Stimulated activated CD8-positive, alpha-beta memory T cell treated with anti-CD3 and anti-CD28 coated beads, Interleukin-4, amount 100 ng/mL, for 48 hours (primary cell): ENCODE measurements at places on chromosomes 3 and 15.

DNA sequence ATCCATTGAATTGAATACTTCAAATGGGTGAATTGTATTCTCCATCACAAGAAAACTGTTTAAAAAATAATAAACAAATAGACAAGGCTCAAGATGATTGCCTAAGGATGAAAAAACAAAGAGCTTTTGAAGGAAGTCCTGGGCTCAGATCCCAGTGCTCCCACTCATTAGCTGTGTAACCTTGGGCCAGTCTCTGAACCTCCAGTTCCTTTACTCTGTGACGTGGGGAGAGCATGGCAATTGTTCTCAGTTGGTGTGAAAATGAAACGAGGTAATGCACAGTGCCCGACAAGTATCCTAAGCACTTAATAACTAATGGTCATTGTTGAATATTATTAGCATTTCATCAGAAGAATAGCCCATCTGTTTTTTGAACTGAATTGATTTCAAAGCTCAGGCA lies 40.7 kb downstream of the TNIK start:
- no peak for DNase-seq

DNA sequence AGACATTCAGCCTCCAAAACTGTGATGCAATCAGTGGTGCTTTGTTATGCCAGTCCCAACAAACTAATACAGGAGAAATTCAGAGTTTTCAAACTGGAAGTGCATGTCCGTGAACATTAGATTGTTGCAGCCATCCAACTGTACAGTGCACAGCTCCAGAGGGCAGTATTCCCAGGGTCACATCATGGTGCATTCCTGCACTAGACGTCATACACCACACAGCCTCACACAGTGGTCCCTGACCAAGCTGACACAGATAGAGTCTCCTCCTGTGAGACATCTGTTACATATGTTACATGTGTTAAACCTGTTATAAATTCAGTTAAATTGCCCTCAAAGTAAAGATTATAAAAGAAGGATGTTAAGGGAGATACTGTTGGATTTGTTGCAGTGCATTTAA lies 209.0 kb downstream of the LRRN1 start:
- DNase-seq = no peak

GRCh38 chr3:110562621-110563020 lies 509.0 kb upstream of the NECTIN3 start:
- DNase-seq = no peak

GRCh38 chr3:181549266-181549665 lies 162.5 kb upstream of the SOX2 start:
- DNase-seq = no peak

DNA sequence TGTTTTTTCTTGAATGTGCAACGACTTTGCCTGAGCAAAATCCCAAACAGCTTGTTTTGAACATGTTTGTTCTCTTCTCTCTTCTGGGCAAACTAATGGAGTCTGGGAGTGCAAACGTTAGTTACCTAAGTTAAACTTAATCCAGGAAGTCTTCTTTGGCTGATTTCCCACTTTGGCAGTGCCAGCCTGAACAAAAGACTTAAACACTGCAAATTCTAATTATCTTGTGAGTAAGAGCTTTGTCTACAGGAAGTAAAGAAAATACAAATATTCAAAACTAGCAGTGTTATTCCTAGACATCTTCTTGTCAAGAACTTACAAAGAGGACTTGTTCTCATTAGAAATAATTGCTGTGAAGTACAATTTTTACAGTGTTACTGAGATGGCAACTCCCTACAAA lies 16.7 kb upstream of the DENND6A start:
- no peak for DNase-seq

GRCh38 chr15:60975218-60975617 lies 253.9 kb downstream of the RORA start:
- no peak for DNase-seq

DNA sequence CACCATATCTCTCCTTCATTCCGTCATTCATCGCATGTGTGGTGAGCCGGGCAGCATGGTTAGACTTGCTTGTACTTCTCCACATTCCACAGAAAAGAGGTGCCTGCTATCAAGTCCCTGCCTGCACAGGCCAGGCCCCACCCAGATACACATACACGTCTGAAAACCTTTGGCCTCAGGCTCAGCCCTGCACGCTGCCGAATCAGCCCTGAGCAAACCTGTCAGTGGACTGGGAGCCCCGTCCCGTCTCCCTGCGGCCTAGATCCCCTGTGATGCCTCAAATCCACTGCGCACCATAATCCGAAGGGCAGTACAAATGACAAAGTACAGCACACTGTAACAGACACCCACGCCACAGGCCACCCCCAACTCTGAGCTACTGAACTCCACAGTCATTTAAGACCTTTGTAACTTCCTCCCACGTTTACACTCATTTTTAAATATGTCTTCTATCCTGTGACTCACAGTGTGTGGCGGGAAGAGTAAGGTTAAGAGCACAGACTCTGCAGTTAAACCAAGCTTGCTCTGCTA lies 67.1 kb downstream of the MB21D2 start:
- peak; percentile 60 for DNase-seq

DNA sequence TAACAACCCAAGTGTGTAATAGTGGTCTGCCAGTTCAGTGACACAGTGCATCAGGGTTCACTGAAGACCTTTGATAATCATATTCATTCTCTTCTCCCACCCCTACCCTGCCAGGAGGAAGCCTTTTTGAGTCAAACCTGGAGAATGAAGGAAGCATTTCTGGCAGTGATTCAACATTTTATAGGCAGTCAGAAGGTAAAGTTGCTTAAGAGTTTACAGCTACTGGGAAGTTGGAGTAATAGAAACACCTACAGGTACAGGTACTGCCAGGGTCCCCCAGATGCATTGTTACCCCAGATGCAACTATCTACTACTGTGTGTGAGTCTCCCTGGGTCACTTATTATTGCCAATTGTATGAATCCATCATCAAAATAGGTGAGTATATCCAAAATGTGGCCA lies 146.9 kb upstream of the EIF1B start:
- no peak for DNase-seq

DNA sequence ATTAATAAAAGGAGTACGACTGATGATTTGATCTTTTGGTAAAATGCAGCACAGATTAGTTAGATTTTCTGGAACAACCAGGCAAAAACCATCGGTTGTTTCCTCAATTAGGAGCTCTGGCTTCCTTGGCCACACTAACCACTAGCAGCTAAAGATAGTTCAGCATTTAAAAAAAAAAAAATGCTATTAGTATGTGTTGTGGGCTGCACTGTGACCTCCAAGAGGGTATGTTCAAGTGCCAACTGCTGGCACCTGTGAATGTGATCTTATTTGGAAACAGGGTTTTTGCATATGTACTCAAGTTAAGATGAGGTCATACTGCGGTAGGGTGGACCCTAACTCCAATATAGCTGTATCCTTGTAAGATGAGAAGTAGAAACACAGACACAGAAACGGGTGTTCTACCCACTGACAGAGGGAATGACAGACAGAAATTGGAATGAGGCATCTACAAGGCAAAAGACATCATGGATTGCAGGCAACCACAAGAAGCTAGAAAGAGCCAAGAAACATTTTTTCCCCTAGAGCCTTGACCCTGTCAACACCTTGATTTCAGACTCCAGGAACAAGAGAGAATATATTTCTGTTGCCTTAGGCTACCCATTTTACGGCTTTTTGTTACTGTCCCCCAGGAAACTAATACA lies 534.6 kb upstream of the ROBO2 start:
- DNase-seq = no peak

DNA sequence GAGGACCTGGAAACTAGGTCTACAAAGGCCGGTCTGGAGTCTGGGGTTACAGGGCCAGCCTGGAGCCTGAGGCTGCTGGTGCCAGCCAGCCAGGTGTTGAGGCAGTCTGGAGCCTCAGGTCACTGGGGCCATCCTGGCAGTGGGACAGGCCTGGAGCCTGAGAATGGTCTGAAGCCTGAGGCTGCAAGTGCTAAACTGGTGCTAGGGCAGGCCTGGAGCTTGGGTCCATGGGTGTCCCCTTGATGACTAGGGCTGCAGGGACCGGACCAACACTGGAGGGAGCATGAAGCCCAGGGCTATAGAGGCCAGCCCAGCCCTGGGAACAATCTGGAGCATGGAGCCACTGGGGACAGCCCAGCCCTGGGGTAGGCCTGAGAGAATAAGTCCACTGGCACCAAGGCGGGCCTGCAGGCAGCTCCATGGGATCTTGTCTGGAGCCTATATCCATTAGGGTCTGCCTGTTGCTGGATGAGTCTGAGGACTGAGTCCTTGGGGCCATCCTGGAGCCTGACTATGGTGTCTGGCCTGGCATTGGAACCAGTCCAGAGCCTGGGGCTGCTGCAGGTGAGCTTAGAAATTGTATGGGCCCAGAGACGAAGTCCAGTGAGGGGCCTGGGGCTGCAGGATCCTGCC lies 101.9 kb downstream of the GLDN start:
- DNase-seq = no peak
